ENCODE measurements at places on chromosomes 5 and 9.

GRCh38 chr5:139495638-139496435, 13.3 kb upstream of the STING1 start:
- DNase-seq, result no peak

DNA sequence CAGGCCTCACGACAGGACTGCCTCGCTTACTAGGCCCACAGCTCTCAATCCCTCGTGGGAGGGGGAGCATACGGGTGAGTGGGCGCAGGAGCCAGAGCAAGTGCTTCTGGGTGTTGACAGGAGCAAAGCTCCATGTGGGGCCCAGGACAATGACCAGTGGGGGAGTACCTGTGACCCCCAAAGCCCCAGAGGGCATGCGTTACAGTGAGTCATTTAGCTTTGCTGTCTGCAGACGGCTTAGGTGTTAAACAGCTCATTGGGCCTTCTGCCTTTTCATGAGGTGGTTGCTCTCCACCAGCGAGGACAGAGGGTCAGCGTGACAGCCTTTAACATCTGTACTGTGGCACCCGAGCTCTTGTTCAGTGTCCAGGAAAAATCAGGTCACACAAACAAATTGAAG, 78.2 kb downstream of the GRAMD2B start:
- no peak for DNase-seq

- DNase-seq, result no peak
Observed at GRCh38 chr5:28542987-28543386, 1504.6 kb upstream of the CDH9 start.

- DNase-seq, result no peak
Observed at GRCh38 chr5:82183828-82184227, 94.3 kb downstream of the RPS23 start.

DNA sequence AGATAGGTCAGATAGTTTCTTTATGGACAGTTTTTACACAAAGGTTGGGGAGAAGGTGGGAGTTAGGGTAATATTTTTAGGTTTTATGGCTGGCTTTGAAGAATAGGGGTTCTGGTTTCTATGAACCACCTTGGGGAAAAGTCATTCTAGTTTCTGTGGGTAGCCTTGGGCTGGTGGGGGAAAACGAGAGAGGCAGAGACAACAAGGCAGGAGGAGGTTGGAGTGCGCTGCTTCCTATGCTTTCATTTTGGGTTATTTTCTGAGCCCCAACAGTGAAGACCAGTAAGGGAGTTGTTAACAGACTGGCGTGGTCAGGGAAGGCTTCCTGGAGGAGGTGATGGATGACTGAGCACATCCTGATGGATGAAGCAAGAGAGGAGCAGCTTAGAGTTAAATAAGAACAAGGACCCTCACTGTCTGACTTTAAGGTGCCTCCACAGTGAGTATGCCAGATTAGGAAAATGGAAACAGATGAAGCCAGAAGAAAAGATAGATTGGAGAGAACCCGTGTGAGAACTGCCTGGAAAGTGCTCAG, 81.9 kb downstream of the PDZD2 start:
- DNase-seq, result no peak

- DNase-seq, result peak; percentile 71
Observed at GRCh38 chr9:133609311-133610098, at the start of gene FAM163B. TSS of gene FAM163B (minus strand) at chr9:133609389. CDS start at chr9:133580223, 29,166 bp downstream.

DNA sequence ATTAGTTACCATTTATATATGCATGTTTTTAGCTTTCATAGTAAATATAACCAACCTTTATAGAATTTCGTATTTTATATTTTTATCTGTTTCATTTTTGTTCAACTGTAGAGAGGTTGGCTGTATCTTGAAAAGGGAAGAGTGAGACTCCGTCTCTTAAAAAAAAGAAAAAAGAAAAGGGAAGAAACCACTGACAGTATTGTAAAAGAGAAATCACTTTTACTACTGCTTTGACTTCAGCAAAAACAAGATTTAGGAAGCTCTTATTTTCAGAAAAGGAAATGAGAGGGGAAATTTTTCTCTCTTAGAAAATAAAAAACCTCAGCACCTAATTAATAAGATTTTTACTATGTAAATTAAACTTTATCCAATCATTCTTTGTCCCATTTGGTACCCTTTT, 14.4 kb downstream of the POLK start:
- no peak for DNase-seq

- DNase-seq, result no peak
Observed at GRCh38 chr5:176678584-176678983, 31.3 kb downstream of the TSPAN17 start.

DNA sequence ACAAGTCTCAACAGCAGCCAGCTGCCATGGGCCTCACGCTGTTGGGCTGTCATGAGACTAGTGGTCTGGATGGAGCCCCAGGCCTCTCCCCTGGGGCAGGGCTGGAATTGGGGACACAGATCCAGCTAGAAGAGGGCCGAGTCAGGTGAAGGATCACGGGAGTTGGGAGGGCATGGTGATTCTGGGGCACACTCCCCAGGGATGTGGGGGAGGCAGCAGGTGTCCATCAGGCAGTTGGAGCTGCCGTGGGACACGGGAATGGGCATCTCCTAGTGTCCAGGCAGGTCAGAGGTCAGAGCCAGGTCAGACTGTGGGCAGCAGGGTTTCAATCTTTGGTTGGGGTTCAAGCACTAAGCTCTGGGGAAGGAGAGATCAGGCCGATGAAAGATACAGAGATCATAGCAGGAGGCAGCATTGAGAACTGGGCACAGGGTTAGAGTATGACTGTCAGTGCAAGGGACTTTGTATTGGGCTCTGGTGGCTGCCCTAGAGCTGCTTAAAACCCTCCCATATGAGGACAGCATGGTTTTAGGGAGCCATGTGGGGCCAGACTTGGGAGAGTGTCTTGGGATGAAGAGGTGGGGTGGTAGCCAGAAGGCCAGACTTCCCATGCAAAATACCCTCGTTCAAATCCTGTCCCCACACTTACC, 59.2 kb downstream of the ARHGEF37 start:
- no peak for DNase-seq

- DNase-seq, result no peak
Observed at GRCh38 chr9:83432104-83432627, 106.0 kb downstream of the FRMD3 start.

GRCh38 chr5:126676195-126676624, 75.5 kb downstream of the PHAX start:
- DNase-seq, result peak; percentile 77

- DNase-seq, result no peak
Observed at GRCh38 chr9:74942801-74943200, 9.9 kb downstream of the C9orf40 start.

DNA sequence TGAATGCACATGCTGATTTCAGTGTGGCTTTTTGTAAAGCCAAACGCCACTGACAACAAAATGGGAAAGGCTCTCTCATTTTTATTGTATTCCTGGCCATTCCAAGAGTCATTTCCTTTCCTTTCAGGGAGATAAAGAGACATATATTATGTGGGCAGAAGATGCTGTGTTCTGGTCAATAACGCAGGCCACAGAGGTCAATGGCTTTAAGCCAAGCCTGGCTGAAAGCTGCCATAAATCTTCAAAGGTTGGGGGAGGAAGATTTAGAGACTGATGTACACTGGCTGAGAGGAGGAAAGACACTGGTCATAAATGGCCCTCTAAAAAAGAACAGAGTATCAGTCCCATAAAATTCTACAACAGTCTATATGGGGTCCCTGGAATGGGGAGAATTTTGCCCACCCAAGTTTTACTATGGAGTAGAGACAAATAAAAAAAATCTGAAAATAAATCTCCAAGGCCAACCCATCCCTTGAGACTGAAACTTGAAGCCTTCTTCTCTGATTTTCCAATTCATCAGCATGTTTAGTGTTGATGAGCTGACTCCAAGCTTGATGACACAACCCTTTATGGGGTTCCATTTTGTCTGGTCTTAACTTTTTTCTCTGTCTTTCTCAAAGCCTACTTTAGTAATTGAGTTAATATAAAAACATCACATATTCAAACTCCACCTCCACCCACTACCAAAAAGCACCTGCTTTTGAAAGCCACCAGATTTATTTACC, 152.1 kb upstream of the SLC24A2 start:
- no peak for DNase-seq

GRCh38 chr5:23013395-23013998, 160.4 kb upstream of the CDH12 start:
- DNase-seq, result no peak

GRCh38 chr9:89453452-89453851, 44.5 kb downstream of the SEMA4D start:
- DNase-seq, result no peak

DNA sequence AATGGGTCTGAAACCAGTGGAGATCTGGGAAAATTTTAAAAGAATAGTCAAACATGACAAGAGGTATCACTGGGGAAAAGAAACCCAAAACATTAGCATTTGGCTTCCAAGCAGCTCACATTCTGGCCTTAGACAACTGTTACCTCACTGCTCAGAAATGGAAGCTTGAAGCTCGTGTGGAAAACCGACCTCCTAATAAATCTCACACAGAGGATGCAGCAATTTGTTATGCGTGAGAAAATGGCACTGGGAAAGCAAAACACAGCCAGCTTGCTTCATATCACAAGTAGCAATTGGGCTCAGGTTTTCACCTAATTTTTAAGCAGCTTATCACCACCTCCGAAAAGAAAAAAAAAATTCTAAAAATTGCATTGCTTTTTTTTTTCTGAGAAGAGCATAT, 103.3 kb upstream of the TAS2R1 start:
- DNase-seq, result no peak
